Umbilical cord (tissue), 2 donors: ENCODE measurements at places on chromosomes 1 and 21. TPM values are rescaled to one million over a fixed set of nuclear protein-coding genes. Genes with fewer than 3 reads are reported as not detected.

DNA sequence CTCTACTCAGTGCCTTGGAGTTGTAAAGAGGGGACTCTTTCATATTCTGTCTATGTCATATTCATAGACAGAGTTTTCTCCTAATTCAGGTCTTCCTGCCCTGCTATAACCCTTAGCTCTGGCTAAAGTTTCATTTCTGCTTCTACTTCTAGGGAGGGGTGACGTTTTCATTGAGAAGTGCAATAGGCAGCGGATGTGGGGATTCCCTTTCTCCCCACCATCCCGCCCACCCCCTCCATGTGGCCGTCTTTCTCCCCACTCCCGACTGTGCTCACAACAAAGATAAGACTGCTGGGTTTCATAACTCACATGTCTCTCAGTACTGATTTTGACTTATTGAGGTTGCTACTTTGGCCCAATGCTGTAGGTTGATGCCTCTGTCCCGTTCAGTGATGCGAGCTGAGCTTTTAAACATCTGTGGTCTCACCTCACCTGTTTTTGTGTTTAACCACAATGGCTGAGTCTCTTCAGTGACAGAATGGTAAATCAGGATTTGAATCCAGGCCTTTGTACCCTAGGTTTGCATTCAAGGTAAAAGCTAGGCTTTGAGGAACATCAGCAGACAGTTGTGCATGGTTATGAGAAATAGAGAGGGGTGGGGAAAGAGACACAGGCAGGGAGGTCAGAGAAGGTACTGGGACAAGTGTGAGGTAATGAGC lies 7.8 kb upstream of the KIF14 start:
- DNase-seq = no peak

DNA sequence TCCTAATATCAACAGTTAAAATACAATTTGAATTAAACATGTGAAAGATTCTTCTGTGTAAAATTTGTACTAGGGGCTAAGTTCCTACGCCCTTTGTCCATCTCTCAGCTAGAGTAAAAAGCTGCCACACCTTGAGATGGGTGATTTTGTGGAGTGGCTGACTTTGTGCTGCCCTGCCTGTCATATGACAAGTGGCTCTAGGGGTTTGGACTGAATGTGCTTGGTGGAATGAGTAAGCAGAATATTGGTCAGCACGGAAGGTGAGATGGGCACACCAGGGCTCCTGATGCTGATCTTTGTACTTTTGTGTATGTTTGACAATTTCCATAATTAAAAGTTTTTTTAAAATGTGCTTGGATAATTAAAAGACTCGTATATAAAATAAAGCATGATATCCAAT lies 133.6 kb upstream of the SLC45A1 start:
- no peak for DNase-seq

DNA sequence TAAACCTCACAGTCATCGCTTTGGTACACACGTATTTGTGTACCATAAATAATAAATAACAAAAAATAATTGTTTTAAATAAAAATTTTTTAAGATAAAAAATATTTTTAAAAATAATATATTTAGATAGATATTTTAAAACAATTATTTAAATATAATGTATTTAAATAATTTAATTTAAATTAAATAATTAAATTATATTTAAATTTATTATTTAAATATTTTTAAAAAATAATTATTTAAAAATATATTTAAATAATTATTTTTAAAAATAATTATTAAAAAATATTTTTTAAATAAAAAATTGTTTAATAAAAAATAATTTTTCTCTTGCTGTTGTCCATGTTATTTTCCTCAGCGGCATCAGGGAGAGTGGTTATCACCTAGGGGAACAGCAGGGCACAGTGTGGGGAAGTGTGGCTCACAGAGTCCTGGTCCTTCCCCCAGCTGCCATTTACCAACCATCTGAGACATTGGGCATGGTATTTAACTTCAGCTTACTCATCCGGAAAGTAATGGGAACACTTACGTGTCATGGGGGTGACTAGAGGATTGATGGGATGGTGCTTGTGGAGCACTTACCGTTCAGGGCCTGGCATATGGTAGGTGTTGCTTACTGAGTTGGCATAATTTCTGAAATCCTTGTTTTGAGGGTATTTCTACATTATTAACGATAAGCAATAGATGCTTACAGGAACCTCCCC lies 92.9 kb upstream of the TSPAN2 start:
- DNase-seq = no peak

GRCh38 chr1:110218137-110218536 lies 8.0 kb downstream of the KCNC4 start:
- no peak for DNase-seq

GRCh38 chr1:39819091-39819812 lies 30.6 kb upstream of the BMP8B start:
- no peak for DNase-seq

DNA sequence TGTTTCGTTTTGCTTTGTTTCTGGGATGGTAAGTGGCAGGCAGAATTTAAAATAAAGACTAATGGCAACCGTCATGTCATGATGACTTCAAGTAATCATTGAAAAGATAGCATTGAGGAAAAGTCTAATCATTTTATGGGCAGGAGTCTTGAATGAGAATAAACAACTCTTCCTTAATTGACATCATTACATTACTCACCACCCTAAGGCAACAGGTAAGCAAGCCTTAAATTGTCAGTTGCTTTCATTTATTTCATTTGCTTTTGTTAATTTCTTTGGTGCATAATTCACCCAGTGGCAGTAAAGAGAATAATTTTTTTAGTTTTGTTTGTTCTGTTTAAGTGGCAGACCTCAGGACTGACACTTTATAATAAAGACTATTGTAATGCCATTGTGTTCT lies 669.0 kb downstream of the RWDD3 start:
- no peak for DNase-seq

DNA sequence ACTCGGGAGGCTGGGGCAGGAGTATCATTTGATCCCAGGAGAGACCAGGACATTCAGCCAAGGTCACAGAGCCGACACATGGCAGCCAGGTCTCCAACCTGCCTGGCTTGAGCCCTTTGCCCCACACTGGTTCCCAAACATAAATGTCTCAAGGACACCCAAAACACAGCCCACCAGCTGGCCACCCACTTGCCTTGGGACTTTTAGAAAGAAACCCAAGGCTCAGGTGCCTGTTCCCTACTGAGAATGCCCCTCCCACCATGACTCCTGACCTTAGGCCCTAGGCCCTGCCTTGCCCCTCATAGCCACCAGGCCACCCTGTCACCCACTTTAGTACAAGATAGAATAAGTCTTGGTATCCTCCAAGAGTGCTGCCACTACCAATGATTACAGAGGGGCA lies 41.9 kb upstream of the LRP8 start:
- DNase-seq = no peak

GRCh38 chr1:40848530-40849189 lies 13.5 kb downstream of the CITED4 start:
- peak; percentile 68 for DNase-seq

- no peak for DNase-seq
These were observed 27.4 kb downstream of the AKNAD1 start for GRCh38 chr1:108829498-108829916.

DNA sequence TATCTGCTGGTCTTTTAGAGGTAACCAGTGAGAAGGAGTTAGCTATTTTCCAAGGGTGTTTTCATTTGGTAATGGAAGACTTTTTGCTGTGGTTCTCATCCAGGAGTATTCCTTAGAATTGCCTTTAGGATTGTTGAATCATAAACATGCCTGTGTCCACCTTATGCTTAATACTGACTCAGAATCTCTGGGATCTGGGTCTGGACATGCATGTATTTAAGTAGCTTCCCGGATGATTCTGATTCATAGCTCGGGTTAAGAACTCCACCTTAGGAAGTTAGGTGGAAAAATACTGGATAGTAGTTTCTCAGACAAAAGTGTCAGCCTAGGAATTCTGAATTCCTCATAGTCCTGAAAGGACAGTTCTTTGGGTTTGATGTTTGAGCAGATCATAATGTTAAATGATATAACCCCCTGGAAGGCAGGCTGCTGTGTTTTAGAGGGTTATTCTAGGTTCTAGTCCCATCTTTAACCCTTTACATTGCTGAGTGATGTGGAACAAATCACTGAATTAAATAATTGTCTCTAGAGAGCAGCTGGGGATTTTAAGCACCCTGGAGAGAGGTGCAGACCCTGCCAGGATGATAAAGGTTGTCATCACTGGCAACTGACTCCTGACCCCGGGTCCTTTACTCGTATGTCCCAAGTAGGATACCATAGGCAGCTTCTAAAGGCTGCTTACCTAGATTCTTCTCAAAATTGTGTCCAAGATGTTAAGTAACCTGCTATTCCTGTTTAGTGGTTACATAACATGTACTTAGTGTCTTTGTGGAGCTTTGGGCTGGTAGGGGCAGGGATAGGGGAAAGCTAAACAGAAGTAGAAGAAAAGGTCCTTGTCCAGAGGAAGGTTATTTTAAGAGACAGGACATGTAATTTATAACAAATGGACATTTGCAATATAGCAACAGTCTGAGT lies 14.5 kb upstream of the C4BPB start:
- DNase-seq = no peak

ERG gene
- 14.9 TPM for total RNA-seq

GRHL3 gene
- 28.4 TPM for total RNA-seq

TMEM63A gene
- total RNA-seq = 15.9 TPM

FCGR2B gene
- total RNA-seq = 16.9 TPM

SPRR1B gene
- not detected for total RNA-seq

AMIGO1 gene
- 7.9 TPM for total RNA-seq

LRRC42 gene
- total RNA-seq = 27.2 TPM

LCE1A gene
- total RNA-seq = not detected
